ENCODE measurements at places on chromosomes 1 and 21.
A peak's percentile ranks its signal among the peaks of the same experiment; 100 is the strongest.

- no peak for DNase-seq
Measured at GRCh38 chr1:228781161-228781808, 46.0 kb downstream of the RHOU start.

GRCh38 chr1:151267760-151268159 is 13.2 kb downstream of the PSMD4 start:
- peak; percentile 19 for DNase-seq

- DNase-seq: no peak
Measured at GRCh38 chr1:85166351-85166750, 34.5 kb downstream of the SYDE2 start.

DNA sequence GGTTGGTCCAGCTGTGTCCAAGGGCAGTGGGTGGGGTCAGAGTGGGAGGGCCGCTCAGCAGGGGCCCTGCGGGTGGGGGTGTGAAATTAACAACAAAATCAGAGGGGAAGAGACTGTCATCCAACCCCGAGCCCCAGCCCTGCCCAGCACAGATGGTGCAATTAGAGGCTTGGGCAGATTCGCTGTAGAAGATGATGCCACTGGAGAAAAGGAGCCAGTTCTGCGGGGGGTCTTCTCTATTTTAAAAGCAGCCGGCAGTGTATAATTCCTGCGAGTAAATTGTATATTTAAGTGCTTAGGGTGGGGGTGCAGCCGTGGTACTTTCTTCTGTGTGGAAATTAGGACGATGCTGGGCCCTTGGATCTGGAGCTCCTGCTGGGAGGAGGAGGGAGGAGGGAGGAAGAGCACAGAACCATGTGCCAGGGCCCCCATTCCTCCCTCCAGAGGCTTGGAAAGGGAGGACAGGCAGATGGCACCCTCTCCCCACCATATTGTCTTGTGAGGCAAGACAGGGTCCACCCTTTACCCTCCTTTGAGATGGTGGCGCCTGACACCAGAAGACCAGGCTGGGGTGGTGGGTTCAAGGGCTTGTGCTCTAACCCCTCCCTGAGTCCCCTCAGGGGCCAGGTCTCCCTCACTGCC is 89.2 kb downstream of the ACTL8 start:
- no peak for DNase-seq
